LHCN-M2 (cell line): ENCODE measurements at places on chromosomes 7 and 10.
A peak's percentile ranks its signal among the peaks of the same experiment; 100 is the strongest.

GRCh38 chr7:95490231-95490762 lies 4.6 kb downstream of the ASB4 start:
- no peak for DNase-seq

DNA sequence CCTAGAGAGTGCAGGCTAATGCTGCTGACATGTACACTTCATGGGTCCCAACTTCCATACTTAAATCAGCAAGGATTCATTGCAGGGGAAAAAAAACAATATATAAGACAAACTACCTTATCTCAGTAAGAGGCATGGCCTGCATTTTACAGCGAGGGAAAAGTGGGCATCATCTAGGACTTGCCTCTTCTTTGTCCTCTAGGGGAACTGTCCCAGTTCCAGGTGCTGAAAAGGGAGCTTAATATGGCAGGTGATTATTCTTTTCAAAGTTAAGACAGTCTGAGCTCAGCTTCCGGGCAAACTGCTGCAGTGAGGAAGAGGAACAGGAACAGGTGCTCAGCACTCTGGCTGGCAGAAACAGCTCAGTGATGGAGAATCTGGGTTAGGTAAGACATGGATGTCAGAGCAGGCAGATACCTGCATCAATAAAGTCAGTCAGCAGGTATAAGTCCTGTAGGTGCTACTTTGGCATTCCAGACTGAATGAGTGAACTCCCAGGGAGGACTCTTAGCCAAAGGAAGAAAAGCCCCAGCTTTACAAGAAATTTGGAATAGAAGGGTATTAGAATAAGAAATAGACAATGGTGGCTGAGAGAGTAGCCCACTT lies 147.2 kb downstream of the TMEM178B start:
- DNase-seq = peak; percentile 26

DNA sequence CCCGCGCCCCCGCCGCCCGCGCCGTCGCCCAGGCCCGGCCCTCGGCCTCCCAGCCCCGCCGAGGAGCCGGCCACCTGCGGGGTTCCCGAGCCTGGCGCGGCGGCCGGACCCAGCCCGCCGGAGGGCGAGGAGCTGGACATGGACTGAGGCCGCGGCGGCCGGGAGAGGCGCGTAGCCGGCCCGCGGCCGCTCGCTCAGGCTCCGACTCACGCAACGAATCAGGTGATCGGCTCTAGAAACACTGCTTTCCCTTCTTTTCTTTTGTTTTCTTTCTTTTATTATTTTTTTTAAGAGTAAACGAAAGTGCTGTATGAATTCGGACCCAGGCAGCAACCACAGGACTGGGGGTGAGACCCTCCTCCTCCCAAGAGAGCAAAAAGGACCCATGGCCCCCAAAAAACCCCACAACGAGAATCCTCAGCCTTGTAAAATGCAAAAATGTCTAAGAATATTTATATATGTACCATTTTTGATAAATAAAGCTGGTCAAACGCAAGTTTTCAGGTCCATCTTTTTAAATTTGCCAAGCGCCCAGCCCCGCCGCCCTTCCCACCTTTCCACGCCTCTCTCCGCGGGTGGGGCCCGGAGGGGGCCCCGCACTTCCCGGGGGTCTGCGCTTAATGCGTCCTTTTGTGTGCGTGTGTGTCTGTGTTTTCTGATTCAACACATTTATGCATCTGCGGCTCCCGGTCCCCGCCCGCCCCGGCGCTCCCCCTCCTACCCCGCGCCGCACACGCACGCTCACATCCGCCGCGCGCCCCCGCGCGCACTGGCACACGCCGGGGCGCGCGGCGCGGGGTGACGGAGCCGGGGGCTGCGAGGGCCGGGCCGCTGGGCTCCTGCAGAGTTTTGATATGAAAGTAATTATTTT lies 4.4 kb downstream of the UNCX start:
- no peak for DNase-seq

GRCh38 chr7:157870644-157871290 lies 534.0 kb downstream of the DNAJB6 start:
- no peak for DNase-seq

- DNase-seq = no peak
Observed at GRCh38 chr7:5797716-5798115, 16.3 kb upstream of the RNF216 start.
